Endodermal cell (in vitro differentiated cells): ENCODE measurements at places on chromosomes 4 and X.

- no peak for DNase-seq
Observed at GRCh38 chr4:153159728-153160221, 44.5 kb upstream of the TRIM2 start.

GRCh38 chr4:12270546-12270945 lies 841.9 kb upstream of the HS3ST1 start:
- DNase-seq: no peak

GRCh38 chr4:141469392-141469791 lies 167.0 kb upstream of the IL15 start:
- no peak for DNase-seq

GRCh38 chrX:123504630-123505270 lies 228.1 kb downstream of the THOC2 start:
- peak; percentile 60 for DNase-seq

- peak; percentile 68 for DNase-seq
Observed at GRCh38 chrX:99172958-99173357, 1237.1 kb downstream of the PCDH19 start.

- DNase-seq: peak; percentile 81
Observed at GRCh38 chrX:106919932-106920452, at the start of gene CLDN2. CLDN2 (plus strand) TSS chrX:106920402; CDS start chrX:106928229, 7,827 bp downstream.

DNA sequence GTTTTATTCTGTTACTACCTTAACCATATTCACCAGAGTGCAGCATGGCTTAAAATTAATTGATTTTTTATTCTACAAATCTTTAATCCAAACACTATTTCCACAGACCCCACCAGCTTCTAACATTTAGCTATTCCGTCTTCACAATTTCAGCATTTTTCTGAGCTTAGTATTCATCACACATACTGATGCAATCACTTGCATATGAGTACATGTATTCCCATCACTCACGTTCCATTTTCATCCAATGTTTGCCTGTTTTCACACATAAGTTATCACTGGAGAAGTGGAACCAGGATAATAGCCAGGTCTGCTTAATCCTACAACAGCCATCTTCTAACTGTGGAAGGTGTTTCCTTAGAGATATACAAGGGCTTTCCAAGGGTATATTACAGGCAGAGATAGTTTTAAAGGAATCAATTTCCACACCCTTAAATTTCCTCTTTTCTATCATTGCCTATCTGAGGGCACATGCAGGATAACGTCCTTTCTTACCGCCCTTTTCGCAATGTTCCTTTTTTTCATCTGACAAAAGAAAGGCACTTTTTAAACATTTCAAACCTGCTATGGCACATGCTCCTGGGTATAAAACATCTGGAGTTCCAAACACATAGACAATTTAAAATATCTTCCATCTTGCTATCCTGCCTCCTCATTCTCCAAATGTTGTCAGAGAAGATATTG lies 115.8 kb downstream of the CORIN start:
- DNase-seq: no peak

- no peak for DNase-seq
Observed at GRCh38 chr4:10589799-10590198, 94.8 kb downstream of the CLNK start.

- DNase-seq: no peak
Observed at GRCh38 chrX:139905051-139905450, 27.8 kb downstream of the ATP11C start.

- peak; percentile 3 for DNase-seq
Observed at GRCh38 chr4:4922441-4922840, 63.0 kb downstream of the MSX1 start.

GRCh38 chr4:3255611-3256186 lies 6.7 kb downstream of the MSANTD1 start:
- DNase-seq: peak; percentile 32

DNA sequence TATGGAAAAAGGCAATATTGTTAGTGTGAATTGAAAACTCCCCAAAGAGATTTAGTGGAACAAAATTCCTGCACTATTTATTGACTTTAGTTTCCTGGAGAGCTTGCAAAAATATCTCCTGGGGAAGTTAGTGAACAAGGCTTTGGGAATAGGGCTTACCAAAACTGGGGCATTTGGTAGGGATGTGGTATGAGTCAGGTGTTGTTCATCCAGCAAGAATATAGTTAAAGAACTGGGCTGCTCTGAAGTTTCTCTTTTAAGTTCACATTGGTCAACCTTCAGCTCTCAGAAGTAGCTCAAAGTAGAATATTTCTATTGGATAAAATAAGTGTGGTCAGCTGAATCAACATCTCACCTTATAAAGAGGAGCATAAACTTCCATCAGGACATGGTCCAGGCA lies 185.0 kb downstream of the CPE start:
- no peak for DNase-seq

- DNase-seq: no peak
Observed at GRCh38 chr4:6199422-6199921, 877 bp downstream of the JAKMIP1 start.

DNA sequence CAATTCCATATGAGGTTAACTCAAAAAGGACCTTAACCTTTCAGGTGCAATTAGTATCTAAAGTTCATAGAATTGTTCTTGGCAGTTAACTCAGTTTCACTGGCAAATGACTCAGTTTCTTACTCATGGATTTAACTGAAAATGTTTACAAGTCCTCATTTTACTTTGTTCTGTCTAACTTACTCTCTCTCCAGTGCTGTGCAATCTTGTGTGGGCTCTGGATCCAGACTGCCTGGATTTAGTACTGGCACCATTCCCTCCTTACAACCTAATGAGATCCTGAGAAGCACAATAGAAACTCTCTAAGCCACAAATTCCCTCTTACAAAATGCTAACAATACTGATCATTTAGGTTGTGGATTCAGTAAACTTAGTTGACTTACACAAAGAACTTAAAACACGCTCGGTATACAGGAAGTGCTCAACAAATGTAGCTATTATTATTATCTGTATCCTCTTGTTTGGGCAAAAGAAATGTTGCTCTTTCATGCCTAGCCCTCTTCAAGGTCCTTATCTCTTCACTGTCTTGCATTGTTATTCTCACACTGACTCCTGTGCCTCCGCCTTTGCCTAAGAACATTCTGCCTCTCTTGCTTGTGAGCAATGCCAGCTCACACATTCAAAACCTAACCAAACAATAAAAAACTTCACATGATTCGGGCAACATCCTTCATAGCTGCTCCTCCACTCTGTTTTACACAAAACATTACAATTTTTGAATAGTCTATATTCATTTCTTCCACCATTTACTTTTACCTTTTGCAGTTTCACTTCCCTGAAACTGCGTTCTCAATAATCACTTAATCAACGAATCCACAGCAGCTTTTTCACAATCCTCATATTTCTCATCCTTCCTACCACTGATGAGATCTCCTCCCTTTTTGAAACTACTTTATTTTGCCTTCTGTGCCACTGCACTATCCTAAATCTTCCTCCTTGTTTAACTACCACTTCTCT lies 91.8 kb downstream of the PDE5A start:
- DNase-seq: no peak

DNA sequence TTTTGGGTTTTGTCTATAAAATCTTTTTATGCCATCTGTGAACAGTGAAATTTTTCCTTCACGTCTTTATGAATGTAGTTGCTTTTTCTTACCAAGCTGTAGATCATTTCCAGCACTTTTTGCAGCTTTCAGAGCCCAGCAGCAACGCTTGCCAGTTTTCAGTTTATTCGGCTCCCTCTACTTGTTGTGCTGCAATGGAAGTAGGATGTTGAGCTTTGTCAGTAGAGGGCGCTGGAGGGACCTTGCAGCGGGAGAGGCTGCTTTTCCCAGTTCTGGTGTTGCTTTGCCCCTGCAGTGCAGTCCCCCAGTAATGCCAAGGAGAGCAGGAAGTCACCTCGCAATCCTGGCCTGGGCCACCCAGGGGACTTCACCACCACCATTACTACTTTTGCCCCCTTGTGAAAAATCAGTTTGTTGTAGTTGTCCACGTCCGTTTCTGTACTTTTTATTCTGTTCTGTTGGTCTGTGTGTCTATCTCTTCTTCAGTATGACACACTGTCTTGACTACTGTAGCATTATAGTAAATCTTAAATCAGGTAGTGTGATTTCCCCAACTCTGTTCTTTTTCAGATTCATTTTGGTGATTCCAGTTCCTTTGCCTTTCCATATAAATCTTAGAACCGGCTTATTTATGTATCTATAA lies 21.8 kb downstream of the CMC4 start:
- DNase-seq: peak; percentile 85

DNA sequence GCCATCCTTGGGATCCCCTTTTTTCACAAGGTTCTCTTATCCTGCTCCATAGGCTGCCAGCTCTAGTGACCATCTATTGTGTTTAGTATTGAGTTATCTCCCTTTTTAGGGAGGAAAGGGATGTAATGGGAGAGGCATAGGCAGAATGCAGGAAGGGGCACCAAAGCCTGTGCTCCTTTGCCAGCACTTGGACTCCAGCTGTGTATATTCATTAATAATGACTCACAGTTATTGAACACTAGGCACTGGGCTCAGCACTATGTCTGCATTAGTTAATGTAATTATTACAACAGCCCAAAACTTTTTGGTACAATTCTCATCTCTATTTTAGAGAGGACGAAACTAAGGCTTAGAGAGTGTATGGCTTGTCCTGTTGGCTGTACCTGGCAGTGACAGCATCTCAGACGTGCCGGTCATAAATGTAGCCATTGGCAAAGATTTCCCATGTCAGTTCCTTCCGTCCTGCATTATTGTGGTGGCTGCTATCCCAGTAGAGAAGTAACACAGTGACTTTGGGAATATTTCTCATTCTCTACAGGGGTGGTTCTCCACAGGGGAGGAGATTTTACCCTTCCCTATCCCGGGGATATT lies 90.3 kb downstream of the AFF1 start:
- no peak for DNase-seq

- DNase-seq: no peak
Observed at GRCh38 chr4:142373610-142374009, 472.5 kb downstream of the INPP4B start.

GRCh38 chrX:10582215-10582733 lies 38.1 kb downstream of the MID1 start:
- no peak for DNase-seq

DNA sequence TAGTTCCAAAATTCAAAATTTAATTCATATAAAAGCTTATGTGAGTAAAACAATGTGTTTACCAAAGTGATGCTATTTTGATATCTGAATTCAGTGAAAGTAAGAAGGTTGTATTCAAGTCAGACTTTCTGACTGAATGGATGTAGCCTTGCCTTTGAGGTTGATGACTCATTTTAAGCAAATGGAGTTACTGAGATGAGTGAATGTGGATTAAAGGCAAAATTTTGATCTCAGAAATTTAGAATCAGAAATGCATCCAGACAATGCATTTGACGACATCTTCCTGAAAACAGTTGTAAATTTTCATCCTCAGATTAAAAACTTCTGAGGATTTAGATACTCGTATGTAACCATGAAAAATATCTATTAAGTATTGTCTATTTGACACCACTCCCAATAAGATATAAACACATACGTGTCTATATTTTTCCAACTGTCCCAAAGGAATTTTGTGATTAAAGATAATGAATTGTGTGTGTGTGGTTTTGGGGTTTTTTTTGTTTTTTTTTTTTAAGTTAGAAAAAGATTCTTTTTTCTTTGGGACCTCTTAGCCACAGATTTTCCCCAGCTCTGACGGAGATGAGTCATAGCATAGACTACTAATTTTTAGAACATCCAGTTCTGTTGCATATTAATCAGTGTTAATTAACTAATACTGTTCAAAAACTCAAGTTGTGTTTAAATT lies 34.4 kb downstream of the NFKB1 start:
- no peak for DNase-seq

DNA sequence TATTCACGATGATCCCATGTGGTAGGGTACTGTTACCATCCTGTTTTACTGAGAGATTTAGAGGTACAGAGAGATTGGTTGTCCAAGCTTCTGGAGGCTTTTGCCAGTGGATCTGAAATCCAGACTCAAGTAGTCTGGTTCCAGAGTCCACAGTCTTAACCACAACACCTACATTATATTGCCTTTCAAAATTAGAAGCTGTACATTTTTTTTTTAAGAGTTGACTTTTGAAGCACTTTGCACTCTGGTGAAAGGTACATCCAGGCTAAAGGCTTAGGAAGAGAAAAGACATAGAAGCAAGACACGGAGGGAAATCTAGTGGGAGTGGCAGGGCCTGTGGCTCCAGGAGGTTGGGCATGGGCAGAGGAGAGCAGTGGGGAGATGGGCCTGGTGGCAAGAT lies 122.1 kb downstream of the AFF1 start:
- DNase-seq: no peak

GRCh38 chr4:25552580-25553271 lies 102.9 kb upstream of the SLC34A2 start:
- DNase-seq: peak; percentile 51

- DNase-seq: no peak
Observed at GRCh38 chr4:134636338-134637051, 434.9 kb upstream of the PABPC4L start.

- no peak for DNase-seq
Observed at GRCh38 chr4:156497486-156497885, 474.1 kb downstream of the PDGFC start.

DNA sequence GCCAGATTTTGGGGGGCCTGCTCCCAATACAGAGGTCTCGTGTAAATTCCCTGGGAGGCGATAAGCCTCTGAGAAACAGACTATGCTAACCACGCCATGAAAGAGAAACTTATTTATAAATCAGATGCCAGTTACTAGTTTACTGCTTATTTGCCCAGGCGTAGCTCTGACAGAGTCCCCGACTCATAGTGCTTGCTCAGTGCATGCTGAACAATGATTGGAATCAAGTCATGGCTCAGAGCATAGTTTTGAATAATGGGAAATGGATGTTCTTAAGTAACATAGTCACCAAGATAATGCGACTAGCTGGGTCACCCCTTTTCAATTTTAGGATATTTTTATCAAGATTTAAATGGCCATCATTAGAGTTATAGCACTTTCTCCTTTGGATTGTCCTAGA lies 39.9 kb downstream of the HTT start:
- no peak for DNase-seq
